ENCODE measurements at places on chromosomes 12 and 14.

GRCh38 chr12:165862-166368, 48.0 kb downstream of the SLC6A12 start:
- DNase-seq: no peak

- no peak for DNase-seq
Measured at GRCh38 chr14:99592933-99593753, 10.9 kb downstream of the CCDC85C start.

DNA sequence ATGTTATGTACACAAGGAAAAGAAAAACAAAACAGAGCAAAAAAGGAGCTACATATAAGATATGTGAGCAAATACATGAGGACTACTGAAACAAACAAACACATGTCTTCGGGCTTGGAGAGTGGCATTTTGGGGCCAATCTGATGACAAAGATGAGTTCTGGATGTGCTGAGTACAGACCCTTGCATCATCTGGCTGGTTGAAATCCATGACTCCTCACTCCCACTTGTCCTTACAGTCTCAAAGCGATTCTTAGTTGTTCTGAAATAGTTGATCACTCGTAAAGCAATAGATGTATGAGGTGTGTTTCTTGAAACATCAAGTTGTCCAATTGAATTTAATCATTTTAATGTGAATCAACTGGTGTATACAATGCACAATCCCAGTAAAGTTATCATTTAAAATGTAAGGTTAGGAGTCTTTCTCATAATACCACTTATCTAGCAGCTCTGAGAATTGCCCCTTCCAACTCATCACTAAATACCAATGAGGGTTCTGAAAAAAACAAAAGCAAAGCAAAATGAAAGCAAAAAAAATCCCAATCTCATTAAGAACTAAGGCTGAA, 136.9 kb downstream of the ITPR2 start:
- no peak for DNase-seq

GRCh38 chr12:53975064-53975471, 314 bp upstream of the HOTAIR start:
- no peak for DNase-seq

DNA sequence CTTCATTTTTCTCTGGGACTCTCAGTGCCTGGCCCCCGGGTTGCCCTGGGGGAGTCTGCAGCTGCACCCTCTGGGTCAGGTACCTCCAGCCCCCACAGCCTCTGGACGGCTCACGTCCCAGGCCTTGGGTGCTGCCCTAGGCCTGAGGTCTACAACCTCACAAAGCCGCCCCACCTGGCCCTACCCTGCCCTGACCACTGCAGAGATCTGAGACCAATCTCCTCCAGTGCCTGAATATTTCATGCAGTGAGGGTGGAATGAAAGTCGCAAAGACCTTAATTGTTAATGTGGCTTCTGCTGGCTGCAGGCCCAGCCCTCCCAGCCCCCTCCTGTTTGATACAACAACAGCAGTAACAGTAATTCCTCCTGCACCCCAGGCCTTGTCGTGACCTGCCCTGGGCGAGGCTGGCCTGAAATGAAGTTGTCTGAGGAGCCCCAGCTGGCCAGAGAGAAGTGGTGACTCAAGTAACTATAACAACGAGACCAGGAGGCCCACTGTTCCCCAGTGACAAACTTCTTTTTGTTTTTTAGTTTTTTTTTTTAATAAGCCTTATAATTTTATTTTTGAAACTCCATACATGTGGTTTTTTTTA, 8.8 kb upstream of the CCDC85C start:
- no peak for DNase-seq

- DNase-seq: no peak
Measured at GRCh38 chr12:15996254-15996653, 85.1 kb downstream of the DERA start.

GRCh38 chr12:29208936-29209701, 60.0 kb downstream of the FAR2 start:
- no peak for DNase-seq

- no peak for DNase-seq
Measured at GRCh38 chr12:99111600-99111999, 466.5 kb downstream of the APAF1 start.

DNA sequence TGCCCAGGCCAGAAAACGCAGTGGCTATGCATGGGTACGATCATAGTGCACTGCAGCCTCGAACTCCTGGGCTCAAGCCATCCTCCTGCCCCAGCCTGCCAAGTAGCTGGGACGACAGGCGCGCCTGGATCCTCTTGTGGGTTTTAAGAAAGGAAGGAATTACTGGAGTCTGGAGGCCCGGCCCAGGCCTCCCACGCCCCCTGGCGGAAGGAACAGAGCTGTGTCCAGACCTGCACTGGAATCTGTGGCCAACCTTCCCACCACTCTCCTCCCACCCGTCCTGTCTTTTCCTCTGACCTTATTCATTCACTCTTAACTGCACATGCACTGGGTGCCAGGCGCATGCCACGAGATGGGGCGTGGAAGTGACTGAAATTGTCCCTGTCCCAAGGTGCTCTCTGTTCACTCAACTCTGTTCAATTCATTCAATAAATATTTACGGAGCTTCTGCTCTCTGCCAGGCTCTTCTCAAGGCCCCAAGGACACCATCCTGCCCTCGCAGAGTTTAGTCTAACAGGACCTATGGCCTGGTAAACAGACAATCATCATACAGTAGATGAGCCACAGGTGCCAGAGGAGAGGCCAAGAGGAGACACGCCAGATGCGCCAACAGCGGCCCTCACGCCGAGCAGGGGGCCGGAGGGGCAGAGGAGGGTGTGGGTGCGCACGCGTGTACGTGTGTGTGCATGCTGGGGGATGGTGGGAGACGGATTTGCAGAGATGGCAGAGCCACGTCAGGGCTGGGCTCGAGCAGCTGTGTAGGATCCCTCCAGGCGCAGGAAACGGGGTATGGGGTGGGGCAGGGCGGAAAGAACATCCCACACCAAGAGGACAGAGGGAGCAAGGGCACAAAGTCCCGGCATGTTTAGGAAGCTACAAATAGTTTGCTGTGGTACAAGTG, 13.7 kb upstream of the TMEM106C start:
- DNase-seq: peak; percentile 47

All from GDM1 (cell line).